ENCODE measurements at places on chromosomes 7 and 10.

DNA sequence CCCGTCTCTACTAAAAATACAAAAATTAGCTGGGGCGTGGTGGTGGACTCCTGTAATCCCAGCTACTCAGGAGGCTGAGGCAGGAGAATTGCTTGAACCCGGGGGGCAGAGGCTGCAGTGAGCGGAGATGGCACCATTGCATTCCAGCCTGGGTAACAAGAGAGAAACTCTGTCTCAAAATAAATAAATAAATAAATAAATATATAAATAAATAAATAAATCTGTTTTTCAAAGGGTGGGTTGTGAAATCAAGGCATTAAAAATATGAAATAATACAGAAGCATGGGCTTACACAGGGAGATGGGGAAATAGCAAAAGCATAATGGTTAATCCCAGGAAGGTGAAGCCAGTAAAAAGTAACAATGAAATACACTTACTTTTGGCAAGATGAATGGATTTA lies 93.9 kb downstream of the LYZL2 start:
- DNase-seq, result no peak

DNA sequence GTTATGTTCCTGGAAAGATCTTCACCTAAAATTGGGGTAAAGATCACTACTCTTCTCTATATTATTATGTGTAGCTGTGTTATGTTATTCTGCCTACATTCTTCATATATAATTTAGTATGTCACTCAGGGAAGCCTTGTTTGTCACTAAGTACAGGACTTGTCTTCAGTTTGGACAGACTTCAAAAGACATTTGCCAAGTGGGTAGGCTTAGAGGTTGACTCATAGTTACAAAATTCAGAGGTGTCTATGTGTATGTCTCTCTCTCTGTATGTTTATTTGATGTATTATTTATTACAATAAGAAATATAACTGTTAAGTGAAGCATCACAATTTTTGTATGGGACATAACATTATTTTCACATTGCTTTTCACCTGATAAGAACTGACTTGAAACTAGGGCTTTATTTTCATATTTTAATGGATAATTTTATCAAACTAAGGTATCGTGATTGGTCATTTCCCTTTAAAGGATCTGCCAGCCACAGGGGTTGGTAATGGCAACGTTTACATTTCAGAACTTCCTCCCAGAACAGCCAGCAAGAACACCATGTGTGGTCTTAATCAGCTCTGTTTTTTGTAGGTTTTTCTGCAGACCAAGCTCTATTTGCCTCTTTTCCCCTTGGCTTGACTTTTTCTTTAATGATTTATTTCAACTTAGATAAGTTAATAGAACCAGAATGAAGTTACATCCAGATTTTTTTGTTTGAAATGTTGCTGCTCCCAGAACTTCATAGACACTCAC lies 262.1 kb upstream of the CACNA2D1 start:
- DNase-seq, result no peak

DNA sequence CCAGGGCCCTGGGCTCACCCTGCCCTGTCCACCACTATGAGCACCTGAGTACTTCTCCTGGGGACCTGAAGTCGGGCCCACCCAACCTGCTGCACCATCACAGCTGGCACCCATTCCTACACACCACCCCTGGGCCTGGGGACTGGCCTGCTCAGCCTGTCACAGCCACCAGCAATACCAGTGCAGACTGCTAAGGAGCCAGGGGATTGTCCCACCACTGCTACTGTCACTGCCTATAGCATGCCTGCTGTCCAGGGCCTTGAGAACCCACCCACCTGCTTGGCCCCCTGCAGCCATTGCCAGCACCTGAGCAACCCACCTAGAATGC lies 624.8 kb upstream of the FOXK1 start:
- DNase-seq, result no peak

GRCh38 chr10:87661861-87662785 lies 2.4 kb downstream of the PAPSS2 start:
- no peak for DNase-seq

- DNase-seq, result no peak
Measured at GRCh38 chr7:12573885-12574284, 3.4 kb downstream of the SCIN start.

- DNase-seq, result no peak
Measured at GRCh38 chr7:99014113-99014985, 129.6 kb downstream of the SMURF1 start.

DNA sequence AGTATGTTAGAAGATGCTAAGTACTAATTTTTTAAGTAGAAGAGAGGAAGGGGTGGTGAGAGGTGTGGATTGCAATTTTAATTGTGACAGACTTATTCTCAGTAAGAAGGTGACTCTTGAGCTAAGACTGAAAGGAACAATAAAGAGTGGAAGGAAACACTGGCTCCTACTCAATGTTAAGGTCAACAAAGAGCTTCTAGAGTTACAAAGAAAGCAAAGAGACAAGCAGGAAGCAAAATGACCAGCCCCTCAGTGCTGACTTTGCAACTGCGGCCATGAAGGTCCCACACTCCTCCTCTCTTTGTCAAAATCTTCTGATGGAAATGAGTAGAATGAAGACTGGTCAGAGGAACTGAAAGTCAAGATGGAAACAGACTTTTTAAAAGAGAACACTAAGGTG lies 79.9 kb upstream of the FOXI2 start:
- no peak for DNase-seq

- no peak for DNase-seq
Measured at GRCh38 chr10:70435241-70436085, 6.0 kb downstream of the NODAL start.

DNA sequence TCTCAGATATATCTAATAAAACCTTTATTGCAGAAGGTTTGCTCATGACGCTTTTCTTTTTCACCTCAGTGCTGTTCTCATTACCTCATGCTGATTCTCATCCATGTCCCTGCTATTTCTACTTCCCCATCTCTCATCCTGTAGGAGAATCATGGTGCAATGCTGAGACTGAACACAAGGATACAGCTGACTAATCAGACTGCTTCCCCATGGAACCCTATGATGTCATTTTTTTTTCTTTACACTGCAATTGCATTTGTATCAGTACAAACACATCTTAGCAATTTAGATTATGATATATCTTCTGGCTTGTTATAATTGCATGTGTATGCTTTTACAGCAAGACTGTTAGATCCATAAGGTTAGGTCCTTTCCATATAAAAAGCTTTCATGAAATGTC lies 93.7 kb downstream of the SEMA3A start:
- DNase-seq, result no peak

GRCh38 chr10:83983578-83984255 lies 155.6 kb upstream of the GHITM start:
- DNase-seq, result no peak

DNA sequence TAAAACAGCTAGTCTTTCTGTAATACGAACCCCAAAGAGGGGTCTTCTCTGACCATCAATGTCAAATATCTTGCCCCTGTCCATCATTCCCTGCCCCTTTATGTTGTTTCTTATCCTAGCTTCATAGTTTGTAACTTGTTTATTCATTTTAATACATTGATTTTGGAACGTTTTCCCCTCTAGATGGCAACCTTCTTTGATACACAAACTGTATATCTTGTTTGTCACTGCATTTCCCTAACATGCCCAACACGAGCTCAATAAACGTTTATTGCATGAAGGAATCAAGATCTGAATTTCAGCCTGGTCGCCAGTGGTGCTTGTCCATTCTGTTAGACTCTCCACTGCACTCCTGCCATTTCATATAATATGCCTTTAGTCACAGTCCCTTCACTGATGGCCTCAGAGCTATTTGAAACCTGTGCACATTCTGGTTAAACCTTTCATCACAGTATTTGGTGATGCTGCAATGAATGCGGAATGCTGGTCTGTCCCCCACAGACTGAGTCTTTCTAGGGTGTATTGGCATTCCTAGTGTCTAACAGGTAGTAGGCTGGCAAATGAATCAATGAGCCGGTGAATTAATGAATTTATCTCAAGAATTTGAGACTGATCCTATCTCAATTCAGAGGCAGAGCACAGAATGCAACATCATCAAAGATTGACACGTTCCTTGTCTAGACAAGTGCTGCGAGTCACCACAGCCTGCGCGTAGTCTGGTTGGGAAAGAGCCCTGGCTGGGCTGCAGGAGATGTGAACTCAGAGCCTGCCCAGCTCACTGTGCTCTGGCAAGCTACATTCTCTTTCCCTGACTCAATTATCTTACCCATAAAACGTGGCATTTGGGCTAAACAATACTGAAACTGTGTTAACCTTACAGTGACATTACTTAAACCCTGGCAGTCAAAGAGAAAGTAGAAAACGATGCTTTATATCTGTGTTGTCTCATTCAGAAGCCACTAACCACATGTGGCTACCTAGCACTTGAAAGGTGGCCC lies 55.2 kb upstream of the FRMD4A start:
- peak; percentile 13 for DNase-seq

DNA sequence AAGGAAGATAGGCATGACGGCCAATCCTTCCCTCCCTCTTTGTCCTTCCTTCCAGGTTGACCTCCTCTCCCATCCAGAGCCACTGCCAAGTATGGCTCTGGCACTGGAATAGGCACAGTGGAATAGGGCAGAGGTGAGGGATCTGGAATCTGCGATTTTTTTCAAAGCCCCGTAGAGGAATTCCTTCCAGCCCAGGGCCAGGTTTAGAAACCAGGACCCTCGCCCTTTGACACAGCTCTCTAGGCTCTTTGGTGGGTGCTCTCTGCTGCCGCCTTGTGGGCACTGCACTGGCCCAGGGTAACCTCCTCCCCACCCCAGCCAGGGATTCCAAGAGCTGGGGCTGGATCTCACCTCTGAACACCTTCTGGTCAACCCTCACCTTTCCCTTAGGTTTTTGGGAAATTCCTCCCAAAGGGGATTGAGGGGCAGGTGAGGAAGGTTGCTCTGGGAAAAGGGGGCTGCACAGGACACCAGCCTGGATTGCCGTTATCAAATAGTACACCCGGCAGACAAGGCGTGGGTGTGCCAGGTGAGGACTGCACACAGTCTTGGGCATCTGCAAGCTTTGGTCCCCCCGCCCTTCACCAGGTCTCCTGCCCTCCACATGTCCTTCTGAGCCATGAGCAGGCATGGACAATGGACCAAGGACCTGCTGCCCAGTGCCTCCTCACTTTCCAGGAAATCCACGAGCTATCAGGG lies 22.8 kb downstream of the C10orf105 start:
- no peak for DNase-seq

- no peak for DNase-seq
Measured at GRCh38 chr10:100359030-100359432, 12.0 kb downstream of the SCD start.

- DNase-seq, result no peak
Measured at GRCh38 chr7:40579401-40579800, 444.6 kb downstream of the SUGCT start.

GRCh38 chr7:130732980-130733930 lies 752 bp downstream of the KLF14 start:
- no peak for DNase-seq

- DNase-seq, result no peak
Measured at GRCh38 chr7:142508251-142508650, 241.0 kb upstream of the PRSS1 start.

DNA sequence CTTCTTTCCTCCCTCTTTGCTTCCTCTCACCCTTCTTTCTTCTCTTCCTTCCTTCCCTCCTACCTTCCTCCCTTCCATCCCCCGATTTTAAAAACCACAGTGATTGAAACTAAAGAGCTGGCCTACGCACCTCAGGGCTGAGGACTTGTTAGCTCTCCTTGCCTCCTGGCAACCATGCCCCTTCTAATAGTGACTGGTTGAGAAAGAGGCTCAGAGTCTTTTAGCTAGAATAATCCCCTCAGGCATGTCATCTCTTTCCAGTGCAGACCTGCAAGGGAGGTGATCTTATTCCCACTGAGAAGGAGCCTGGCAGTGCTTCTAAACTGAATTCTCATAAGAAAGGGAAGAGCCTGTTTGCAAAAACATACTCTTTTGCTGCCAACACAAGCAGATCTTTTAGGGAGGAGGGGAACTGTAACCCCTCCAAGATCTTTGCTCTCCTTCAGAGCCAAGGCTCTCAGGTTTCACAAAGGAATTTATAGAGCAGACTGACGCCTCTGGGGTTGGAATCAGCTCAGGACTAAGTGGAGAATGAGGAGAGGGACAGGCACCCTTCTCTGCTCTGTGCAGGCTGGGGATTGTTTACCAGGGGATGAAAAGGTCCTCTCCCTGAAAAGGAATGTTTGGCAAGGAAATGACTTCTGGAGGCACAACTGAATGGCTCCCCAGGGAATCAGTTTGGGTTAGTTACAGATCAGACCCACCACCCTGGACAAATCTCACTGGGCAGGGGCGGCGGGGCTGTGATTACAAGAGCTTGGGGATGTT lies 9.4 kb upstream of the ANKRD1 start:
- no peak for DNase-seq

DNA sequence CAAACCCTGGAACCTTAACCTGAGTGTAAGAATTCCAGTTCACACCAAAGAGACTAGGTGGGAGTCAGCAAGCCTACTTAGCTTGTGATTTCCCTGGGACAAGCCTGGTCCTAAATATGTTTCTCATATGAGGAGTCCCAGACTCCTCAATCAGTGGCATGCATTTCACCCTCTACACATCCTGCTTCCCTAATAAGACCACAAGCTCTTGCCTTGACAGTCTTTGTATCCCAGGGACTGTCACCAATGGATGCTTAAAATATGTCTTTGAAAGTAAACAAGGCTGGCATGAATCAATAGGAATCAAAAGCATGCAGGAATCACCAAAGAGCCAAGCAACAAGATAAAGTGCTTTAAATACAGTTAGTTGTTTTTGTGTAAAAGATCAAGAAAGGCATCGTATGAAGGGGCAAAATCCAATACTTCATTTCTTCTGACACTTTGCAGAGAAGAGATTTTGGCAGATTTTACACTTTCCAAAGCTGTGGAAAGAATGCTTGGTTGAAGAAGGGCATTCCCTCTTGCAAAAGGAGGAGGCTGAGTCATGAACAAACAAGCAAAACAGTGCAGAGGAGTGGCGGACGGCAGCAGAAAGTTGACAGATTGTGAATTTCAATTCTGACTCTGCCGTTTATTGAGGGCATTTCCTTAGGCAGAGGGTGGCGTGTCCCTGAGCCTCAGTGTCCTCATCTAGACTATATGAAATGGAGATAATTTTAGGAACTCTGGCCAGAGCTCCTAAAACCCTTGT lies 8.5 kb upstream of the NFE2L3 start:
- DNase-seq, result no peak

GRCh38 chr10:52256832-52257691 lies 57.0 kb upstream of the DKK1 start:
- DNase-seq, result no peak

GRCh38 chr7:117446220-117446815 lies 19.0 kb upstream of the ASZ1 start:
- no peak for DNase-seq

DNA sequence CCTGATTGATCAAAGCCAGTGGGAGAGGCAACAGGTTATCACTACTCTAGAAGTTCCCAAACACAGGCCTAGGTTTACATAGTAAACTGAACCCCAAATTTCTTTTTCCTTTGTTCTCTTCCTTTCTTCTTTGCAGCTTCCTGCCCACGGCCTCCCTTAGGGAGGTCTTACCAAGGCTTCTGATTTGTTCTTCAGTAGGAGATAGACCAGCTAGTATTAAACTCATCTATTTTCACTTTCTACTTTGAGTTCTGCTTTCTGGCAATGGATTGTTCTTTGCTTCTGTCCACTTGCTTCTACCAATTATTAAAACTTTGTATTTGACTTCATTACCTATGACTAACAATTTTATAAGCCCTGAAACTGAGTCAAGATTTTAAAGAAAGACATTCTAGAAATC lies 251.2 kb upstream of the FZD1 start:
- no peak for DNase-seq

- DNase-seq, result no peak
Measured at GRCh38 chr10:28250782-28251181, 52.1 kb downstream of the MPP7 start.

GRCh38 chr10:66805612-66806011 lies 120.2 kb upstream of the LRRTM3 start:
- DNase-seq, result no peak

- DNase-seq, result no peak
Measured at GRCh38 chr10:98463976-98464754, 17.4 kb upstream of the HPS1 start.

All from putamen (tissue), 1 donor.